ENCODE measurements at places on chromosomes 7 and 10.

- DNase-seq = no peak
These were observed 106.0 kb upstream of the GATA3 start for GRCh38 chr10:7948371-7949000.

- DNase-seq = no peak
These were observed 213.4 kb downstream of the PPP1R3A start for GRCh38 chr7:113705439-113705838.

GRCh38 chr7:158120716-158121115 lies 466.9 kb downstream of the PTPRN2 start:
- peak; percentile 36 for DNase-seq

GRCh38 chr10:113241599-113242360 lies 291.7 kb downstream of the TCF7L2 start:
- no peak for DNase-seq

GRCh38 chr10:132412316-132413192 lies 15.6 kb downstream of the PWWP2B start:
- no peak for DNase-seq

GRCh38 chr10:57225920-57226319 lies 864.9 kb upstream of the ZWINT start:
- no peak for DNase-seq

DNA sequence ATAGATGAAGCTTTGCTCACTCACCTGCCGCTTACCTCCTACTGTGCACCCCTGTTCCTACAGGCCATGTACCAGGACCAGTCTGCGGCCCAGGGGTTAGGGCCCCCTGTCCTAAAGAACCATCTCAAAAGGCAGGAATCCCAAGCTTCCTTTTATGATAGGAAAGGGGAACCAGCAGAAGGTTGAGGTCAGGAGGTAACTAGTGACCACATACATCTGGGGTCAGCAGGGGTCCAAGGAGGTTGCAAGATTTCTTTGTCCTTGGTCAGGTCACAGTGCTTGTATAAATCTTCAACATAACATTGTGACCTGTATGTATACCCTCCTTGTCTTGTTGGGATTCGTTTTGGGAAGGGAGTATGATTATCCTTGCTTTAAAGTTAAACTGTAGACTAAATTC lies 73.8 kb downstream of the OAT start:
- no peak for DNase-seq

DNA sequence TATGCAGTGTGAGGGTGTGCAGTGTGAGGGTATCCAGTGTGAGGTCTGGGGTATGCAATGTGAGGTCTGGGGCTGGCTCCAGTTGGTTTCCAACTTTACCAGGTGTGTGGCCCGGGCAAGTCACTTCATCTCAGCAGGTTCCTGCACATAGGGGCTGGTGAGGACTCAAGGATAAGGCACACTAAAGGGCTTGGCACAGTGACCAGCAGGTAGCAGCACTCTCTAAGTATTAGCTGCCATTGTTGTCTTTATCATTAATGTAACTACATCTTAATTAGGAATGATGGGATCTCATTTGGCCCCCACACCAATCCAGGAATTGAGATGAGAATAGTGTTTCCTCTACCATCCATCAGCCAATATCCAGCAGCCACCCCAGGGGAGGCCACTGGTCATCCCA lies 117.3 kb downstream of the KCNMA1 start:
- DNase-seq = no peak

Measured in CD8-positive, alpha-beta memory T cell (primary cell).